NCI-H1092 treated with DMSO at 0.1 percent for 48 hours (cell line): ENCODE measurements at places on chromosomes 16 and 17.

DNA sequence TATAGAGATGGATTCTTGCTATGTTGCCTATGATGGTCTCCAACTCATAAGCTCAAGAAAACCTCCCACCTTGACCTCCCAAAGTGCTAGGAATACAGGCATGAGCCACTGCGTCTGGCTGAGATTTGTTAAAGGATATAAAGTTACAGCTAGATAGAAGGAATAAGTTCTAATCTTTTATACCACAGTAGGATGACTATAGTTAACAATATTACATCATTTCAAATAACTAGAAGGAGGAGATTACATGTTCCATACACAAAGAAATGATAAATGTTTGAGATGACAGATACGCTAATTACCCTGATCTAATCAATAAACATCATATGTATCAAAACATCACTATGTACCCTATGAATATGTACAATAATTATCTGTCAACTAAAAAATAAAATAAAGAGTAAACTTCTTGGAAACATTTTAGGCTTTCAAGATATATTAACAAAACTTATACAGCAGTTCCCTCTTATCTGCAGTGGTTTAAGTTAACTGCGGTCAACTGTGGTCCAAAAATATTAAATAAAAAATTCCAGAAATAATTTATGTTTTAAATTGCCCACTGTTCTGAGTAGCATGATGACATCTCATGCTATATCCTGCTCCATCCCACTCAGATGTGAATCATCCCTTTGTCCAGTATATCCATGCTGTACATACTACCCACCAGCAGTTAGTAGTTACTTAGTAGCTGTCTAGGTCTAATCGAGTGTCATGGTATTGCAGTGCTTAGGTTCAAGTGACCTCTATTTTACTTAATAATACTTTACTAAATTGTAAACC lies 129.2 kb upstream of the NACA2 start:
- no peak for DNase-seq

- no peak for DNase-seq
These were observed 26.1 kb upstream of the KIF2B start for GRCh38 chr17:53796642-53797041.

GRCh38 chr16:10995565-10995964 lies 51.2 kb downstream of the CLEC16A start:
- DNase-seq, result no peak

DNA sequence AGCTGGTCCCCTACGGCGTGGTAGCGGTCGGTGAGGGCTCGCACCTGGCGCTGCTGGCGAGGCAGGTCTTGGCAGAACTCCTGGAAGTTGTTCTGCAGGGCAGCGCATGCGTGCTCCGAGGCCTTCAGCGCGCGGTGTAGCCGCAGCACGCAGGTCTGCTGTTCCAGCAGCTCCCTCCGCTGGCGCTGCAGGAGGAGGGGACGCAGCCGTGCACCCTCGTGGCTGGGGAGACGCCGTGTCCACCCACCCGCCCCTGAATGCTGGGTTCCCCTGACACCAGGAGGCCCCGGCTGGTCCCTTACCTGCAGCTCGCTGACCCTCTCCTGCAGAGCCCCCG lies 12.2 kb downstream of the EVPL start:
- peak; percentile 74 for DNase-seq

DNA sequence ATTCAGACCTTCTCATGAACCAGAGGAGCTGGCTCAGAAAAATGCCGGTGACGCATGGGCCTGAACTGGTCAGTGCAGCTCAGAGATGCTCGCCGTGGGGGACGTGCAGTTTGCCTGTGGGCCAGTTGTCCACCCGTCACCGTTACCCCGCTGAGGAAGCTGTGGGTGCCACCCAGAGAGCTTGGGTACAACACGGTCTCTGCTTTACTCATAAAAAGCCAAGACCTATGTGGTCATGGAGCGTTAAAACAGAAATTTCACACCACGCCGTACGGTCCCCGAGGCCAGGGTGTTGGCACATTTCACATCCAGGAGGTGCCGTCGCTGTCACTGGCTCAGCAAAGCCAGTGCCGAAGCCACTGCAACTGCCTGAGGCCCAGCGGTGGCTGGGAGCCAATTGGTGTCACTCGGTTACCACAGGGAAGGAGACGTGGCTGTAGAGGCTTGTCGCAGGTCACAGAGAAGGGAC lies 120.9 kb downstream of the METRNL start:
- no peak for DNase-seq

DNA sequence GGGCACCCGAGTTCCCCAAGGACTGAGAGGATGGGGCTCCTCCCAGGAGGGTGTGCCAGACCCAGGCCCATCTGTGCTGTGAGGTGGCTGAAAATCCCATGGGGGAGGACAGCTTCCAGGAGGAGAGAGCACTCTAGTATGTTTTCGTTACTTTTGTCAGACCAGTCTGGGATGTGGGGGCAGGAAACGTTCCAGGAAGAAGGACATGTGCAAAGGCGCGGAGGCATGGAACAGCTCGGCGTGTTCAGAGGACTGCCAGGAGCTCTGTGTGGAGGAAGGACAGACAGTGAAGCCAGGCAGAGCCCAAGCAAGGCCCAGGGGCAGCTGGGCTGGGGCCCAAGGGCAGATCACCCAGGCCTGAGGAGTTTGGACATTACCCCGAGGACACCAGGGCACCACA lies 7.0 kb downstream of the CA4 start:
- no peak for DNase-seq

DNA sequence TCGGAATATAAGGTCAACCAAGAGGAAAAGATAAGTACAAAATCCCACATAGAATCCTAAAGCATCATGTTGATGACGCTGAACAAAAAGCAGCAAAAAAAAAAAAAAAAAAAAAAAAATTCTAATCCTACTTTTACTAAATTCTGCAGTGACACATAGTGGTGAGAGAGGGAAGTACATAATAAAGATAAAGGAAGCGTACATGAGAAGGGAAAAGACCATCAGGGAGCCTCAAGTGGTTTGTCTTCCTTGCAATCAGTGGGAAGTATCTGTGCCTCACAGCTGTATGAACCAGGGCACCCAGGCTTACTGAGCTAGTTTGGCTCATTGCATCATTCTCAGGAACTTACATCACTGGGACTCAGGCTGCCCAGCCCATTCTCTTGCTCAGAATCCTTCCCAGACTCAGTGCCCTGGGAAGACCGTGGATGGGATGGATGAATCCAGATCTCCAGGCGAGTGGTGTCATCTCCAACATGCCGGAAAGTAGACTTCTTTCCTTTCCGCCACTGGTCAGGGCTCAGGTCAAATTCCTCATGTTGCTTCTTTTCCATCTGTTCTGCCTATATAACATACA lies 21.2 kb downstream of the SMG6 start:
- DNase-seq, result peak; percentile 41

DNA sequence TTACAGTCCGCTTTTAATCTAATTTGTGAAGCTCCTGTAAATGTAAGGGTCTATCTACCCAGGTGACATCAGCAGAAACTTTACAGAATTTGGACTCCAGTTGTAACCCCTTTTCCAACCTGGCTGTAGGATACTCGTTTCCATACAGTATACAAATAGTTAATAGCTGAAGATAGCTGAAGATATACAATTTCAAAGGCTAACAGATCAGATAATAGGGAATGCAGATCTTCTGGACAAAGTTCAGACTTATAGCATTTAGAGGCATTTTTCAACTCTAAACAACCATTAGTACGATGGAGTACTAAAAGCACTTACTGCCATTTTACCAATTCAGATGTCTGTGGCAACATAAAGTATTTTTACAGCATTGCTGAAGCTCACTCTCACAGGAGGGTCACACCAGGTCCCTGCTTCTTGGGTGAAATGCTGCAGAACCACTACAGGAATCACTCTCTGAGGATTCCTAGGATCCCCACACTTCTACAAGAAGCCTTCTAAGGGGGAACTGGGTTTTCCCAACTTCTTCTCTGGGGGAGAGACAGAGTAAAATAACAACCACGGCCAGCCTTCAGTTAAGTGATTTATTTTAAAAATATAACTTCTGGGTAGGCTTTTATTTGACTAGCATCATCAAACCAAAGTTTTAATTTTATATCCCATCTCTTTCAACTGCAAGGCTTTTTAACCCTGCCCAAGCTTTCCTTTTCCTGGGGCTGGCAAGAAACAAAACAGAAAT lies 2.9 kb downstream of the VEZF1 start:
- DNase-seq, result no peak

- DNase-seq, result no peak
These were observed 674 bp downstream of the PPP1R27 start for GRCh38 chr17:81833921-81834830.

GRCh38 chr17:69575346-69575761 lies 160.9 kb downstream of the MAP2K6 start:
- DNase-seq, result peak; percentile 24

GRCh38 chr16:82701442-82701955 lies 74.7 kb downstream of the CDH13 start:
- no peak for DNase-seq

GRCh38 chr17:62919388-62919787 lies 46.6 kb upstream of the TANC2 start:
- no peak for DNase-seq

DNA sequence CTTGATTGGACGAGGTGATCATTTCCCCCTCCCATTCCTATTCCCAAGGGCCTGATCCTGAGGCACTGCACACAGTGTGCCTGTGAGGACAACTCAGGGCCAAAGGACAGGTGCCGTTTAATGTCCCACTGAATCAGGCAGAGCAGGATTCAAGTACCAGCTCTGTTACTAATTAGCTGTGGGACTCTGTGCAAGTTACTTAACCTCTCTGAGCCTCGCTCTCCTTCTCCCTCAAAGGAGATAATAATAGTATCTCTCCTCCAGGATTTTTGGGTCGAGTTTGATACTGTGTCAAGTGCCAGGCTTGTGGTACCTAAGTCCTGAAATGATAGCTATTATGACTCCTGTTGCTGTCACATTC lies 86.8 kb upstream of the NKD1 start:
- no peak for DNase-seq

- DNase-seq, result no peak
These were observed 133.7 kb upstream of the HS3ST3A1 start for GRCh38 chr17:13735444-13735843.

GRCh38 chr16:70738083-70738977 lies 52.5 kb upstream of the MTSS2 start:
- DNase-seq, result peak; percentile 21

- DNase-seq, result no peak
These were observed 14.1 kb upstream of the MYO15B start for GRCh38 chr17:75573540-75573957.

- DNase-seq, result peak; percentile 56
These were observed 367 bp downstream of the MGRN1 start for GRCh38 chr16:4624827-4625559.

- no peak for DNase-seq
These were observed 18.2 kb downstream of the DNAH17 start for GRCh38 chr17:78558989-78559388.

DNA sequence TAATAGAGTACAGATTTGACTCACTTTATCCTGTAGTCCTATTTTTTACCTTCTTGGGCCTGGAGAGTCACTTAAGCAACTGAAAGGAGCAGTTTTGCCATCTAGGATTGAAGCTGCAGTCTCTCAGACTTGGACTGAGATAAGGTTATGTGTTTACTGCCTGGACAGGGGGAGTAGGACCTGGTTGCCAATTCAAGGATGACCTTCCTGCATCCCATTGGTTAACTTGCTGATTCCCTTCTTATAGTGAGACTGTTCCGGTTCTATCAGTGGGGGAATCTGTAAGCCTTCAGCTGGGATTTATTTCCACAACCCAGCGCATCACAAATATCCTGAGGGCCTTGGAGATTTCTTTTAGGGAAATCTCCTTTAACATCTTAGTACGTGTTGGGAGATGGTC lies 2.9 kb downstream of the UBN1 start:
- no peak for DNase-seq

DNA sequence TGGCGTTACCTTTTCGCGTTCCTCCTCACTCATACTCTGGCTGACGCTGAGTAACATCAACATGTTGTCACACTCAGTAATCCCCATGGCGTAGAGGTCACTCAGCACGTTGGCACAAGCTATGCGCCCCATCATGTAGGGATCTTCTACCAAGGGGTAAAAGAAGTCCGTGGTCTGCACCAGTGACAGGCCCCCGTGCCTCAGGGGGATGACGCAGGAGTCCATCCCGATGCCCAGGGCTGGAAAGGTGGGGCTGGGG lies 596 bp downstream of the SEPHS2 start:
- no peak for DNase-seq

GRCh38 chr16:11564046-11564926 lies 22.4 kb downstream of the LITAF start:
- no peak for DNase-seq

- no peak for DNase-seq
These were observed 3.9 kb downstream of the MIF4GD start for GRCh38 chr17:75267153-75267410.

DNA sequence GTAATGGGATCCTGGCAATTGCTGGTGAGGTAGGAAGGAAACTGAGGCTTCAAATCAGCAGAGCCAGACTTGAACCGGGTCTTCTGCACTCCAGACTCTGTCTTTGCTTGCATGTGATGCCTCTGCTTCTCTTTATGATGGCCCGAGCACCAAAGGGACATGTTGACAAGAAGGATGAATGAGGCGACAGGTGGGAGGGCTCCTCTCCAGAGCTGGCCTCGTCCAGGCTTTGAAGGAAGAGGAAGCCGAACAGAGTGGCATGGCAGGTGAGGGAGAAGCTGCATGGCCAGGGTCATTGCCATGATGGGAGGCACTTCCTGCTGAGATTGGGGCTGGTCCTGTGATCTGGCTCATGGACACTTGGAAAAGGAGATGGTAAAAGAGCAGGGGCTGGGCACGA lies 40.8 kb downstream of the AKAP1 start:
- no peak for DNase-seq

GRCh38 chr17:3744014-3744413 lies 20.3 kb downstream of the HASPIN start:
- DNase-seq, result no peak

DNA sequence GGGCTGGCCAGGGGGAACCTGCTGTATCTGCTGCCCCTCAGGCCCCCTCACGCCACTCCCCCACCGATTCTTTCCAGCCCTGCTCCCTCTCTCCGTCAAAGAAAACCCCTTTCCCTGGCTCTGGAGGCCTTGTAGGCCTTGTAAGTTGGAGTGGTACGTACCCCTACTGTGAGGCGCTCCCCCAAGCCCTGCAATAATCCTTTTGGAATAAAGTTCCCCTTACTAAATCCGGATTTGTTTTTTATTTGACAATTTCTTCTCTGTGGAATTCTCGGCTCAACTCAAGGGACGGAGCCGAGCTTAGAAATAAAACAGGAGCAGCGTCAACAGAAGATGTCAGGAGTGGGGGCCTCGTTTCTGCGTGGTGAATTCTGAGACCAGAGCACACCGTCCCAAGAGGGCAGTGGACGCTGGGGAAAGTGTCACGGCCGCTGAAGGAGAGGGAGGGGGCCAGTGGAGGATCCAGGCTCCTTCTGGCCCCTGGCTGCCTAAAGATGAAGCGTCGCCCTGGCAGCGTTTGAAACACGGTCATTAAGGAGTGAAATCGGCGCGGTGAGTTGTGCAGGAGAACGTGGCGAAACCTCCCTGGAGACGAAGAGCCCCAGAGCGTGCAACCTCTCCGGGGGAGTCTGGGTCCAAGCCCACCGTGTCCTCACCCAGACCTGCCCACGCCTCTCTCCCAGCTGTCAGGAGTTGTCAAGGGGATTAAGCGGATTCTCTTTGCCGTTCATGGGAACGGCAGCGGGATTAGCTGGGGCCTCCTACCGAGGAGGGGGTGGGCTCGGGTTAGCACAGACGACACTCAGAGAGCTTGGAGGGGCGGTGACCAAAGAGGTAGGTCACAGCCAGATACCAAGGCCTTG lies 47.0 kb downstream of the SLC7A5 start:
- DNase-seq, result no peak
